Stomach (tissue), 19 donors: ENCODE measurements at places on chromosomes 3 and 15.

DNA sequence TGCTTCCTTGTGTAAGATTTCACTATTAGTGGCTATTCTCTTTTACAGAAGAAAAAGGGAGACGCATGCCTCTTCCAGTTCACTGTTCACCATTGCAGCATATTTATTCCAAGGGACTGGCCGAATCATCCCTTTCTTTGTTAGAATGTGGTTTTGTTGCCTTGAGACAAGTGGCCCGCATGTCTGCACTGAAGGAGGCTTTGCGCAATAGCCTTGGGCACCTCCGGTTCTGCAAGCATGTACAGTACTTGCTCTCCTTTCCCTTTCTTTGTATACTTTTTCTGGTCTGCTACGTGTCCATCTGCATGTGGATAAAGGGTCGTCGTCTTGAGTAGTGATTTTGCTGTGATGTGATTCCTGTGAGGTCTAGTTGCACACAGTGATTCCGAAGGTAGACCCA, 43.0 kb downstream of the FLNB start:
- DNase-seq: no peak

DNA sequence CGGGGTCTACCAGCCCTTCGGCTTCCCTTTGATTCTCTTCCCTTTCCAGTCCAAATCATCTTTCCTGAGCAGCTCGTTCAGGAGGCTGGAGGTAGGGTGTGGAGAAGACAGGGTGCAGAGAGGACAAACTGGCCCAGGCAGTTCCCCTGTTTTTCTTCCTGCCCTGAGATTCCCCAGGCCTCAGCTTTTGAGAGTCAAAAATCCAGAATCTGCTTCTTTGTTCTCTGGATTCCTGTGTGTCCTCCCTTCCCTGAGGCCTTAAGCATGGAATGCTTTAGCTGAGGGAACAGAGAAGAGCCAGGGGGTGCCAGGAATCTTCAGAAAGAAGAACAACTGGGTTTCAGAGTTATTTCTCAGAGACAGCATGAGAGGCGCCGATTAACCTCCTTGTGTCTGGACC, 26.7 kb upstream of the LRTM1 start:
- no peak for DNase-seq

GRCh38 chr3:24253336-24253735, 241.3 kb downstream of the THRB start:
- no peak for DNase-seq

DNA sequence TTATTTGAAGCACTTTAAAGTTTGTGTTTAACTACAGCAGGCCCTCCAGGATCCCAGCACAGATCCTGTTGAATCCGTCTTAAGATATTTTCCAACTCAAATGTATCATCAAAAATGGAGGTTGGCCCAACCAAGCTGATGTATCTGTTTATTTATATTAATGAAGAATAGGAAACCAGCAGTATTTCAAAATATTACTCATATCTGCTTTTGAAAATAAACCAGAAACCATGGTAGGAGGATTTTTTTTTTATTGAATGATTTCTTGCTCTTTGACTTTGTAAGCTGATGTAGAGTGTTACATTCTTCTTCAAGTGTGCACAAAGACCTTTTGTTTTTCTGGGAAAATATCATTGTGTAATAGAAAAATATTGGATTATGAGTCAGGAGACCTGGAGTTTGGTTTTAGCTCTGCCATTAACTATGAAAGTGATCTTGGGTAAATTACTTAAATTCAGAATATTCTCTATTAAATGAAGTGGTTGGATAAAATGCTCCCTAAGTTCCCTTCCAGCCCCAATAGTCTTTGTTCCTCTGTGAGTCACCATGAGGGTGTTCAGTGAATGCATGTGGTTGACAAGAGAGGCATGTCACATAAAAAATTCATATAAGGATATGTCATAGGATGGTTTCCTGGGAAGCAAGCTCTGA, 221.3 kb upstream of the GAP43 start:
- no peak for DNase-seq

GRCh38 chr15:74283368-74283767, 47.2 kb downstream of the CCDC33 start:
- DNase-seq: no peak

DNA sequence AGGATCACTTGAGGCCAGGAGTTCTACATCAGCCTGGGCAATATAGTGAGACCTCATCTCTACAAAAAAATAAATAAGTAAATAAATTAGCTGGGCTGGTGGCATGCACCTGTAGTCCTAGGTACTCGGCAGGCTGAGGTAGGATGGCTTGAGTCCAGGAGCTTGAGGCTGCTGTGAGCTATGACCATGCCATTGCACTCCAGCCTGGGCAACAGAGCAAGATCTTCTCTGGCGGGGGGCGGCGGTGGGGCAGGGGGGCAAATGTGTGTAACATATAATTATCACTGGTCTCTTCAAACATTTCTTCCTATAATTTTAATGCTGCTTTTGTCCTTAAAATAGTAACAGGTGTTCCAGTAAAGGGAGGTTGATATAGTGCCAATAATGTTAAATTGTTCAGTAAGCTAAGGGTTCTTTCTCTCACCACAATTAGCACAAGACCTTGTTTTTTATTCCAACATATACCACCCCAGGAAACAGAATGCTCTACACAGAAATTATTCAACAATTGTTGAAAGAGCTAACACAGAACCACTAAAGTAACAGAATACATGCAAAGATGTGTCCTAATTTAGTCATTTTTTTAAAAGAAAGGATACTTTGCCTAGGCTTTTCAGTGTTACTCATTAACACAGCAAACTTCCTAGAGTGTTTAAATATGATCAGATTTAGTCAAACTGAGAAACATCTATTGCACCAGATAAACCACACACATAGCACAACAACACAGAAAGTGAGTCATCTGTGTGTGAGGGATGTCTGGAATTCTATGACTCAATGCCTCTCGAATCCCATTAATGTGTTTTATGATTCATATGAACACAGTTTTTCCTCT, 29.1 kb downstream of the ANKRD28 start:
- no peak for DNase-seq

- peak; percentile 84 for DNase-seq
Observed at GRCh38 chr15:23877502-23878412, 190.7 kb upstream of the NDN start.

DNA sequence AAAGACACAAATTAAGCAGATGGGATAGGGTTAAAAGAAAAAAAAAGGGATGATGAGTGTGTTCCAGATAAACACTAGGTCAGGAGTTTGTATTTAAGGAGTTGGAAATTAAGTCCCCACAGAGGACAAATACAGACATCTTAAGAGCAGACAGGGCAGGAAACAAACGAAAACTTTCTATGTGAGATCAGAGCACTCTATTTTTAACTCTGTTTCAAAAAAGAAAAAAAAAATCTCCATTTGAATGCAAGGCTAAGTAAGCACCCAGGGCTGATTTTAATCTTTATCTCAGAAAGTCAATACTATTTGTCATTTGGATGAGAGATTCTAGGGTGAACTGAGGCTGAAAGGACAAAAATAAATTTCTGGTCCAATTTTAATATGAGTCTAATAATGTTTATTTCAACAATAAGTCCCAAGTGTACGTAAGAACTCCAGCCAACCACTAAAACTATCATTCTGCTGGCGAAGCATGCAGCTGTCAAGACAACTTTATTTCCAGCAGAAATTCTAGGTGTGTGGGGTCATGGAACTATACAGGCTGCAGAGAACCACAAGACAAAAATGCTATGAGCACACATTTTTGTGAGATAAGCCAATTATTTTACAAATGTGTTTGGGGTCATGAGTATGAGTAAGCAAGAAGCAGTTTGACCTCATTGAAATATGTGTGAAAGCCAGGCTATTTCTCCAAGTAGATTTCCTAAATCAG, 186.1 kb downstream of the FMN1 start:
- DNase-seq: no peak

DNA sequence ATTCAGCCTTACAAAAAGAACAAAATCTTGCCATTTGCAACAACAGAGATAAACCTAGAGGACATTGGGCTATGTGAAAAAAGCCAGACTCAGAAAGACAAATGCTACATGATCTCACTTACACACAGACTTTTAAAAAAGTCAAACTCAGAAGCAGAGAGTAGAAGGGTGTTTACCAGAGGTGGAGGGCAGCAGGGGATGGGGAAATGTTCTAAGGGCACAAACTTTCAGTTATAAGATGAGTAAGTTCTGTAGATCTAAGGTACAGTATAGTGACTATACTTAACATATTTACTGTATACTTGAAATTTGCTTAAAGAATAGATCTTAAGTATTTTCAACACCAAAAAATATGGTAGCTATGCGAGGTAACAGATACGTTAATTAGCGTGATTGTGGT, 3.0 kb downstream of the MYEF2 start:
- no peak for DNase-seq

DNA sequence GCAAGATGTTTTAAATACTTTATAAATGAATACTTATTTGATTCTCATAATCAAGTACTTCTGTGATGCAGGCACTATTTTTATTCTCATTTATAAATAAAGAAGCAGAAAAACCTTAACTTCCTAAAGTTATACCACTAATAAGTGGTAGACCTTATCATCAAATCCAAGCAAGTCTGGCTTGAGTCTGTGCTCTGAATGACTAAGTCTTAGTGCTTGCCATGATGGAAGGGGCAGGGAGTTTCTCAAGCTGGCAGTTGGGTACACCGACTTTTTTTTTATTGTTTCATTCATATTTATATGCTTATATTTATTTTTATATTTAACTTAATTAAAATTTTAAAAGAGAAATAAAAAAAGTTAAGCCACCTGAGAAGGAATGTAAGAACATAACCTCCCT, 23.6 kb downstream of the SLMAP start:
- no peak for DNase-seq

GRCh38 chr15:31261266-31262142, 65.1 kb upstream of the KLF13 start:
- no peak for DNase-seq

DNA sequence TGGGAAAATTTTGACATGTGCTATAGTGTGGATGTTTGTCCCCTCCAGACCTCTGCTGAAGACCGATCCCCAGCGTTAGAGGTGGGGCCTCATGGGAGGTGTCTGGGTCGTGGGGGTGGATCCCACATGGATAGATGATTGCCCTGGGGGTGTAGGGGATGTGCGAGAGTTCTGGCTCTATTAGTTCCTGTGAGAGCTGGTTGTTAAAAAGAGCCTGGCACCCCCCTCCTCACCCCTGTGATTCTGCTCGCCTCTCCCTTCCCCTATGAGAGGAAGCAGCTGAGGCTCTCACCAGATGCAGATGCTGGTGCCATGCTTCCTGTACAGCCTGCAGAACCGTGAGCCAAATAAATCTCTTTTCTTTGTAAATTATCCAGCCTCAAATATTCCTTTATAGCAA, 67.4 kb downstream of the ATP10A start:
- no peak for DNase-seq

GRCh38 chr15:92586383-92586942, 69.1 kb downstream of the FAM174B start:
- peak; percentile 42 for DNase-seq

DNA sequence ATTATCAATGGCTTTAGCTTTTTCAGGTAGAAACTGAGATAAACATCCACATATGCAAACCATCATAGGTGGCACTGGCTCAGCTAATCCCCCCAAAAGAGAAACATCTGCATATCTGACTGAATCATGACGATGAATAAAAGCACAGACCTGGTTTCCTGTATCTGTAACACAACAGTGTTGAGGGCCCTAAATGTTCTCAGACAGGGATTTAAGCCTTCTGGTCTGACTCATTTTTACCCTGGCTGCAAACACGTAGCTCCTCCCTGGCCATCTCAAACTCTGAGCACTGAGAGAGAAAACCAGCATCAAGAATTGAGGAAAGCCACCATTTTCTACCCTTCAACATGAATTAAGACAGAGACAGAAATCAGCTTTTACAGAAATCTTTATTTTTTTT, 35.2 kb downstream of the GLB1 start:
- no peak for DNase-seq

DNA sequence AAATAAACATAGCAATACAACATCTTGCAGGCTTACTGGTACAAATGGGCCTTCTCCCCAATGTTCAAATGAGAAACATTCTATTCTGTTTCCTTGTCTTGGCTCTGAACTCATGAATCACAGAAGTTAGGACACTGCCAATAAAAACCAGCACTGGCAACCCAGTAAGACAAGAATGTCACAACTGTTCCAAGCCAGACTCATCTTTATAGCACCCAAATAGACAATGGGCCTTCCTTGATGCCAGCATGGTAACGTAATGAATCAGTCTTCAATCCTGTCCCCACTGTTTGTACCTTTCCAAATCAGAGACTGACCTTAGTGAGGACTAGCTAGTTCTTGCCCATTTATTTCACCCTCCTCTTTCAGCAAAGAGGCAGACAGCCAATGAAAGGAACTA, 14.1 kb upstream of the RPS17 start:
- DNase-seq: no peak

DNA sequence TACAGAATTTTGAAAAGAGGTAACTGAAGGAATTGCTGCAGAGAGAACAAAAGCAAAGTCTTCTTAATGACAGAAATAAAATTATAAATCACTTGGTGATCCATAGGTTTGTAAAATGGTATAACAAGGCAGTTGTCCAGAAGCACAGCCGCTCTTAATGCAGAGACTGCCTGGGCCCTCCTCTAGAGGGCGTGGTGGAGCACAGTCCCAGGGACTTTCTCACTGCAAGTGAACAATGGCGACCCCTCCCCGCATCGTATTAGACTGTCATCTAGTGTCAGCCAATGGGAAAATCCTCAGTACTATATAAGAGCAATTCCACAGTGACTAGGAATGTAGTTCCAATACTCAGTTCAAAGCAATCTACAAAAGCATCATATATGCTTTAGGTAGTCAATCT, 26.4 kb upstream of the ZBED2 start:
- no peak for DNase-seq

- peak; percentile 44 for DNase-seq
Observed at GRCh38 chr3:17136136-17136721, 251.5 kb downstream of the PLCL2 start.

DNA sequence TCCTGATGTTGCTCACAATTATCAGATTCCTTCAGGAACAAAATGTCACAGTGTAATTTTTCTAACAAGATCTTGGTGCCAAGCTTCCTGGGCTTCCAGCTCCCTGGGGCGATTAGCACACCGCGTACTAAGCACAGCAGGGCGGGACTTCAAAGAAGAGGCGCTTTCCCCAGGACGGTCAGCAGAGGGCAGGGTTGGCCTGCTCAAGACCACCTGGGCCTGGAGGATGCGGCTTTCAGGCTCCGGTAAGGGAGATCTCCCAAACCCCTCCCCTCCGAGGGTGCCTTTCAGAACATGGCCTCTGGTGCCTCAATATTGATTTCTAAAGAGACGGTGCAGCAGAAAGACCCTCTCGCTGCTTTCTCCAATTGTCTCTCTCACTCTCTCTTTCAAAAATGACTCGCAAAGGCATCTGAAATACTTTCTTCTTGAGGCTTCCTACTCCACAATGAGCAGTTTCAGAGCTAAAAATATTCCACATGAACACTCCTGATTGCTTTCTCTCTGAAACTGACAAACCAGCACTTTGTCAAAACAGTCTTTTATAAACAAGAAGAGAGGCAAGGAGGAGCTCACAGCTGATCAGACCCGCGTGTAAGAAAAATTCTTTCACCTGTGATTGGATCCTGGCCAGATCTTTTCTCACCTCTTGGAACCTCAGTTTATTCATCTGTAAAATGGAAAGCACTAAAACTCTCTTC, 154.0 kb downstream of the ADAMTS9 start:
- DNase-seq: peak; percentile 96

GRCh38 chr15:66094331-66094730, 159.2 kb downstream of the MEGF11 start:
- DNase-seq: no peak
